Effector CD4-positive, alpha-beta T cell (primary cell): ENCODE measurements at places on chromosomes 7 and 10.

- no peak for DNase-seq
These were observed 131.0 kb upstream of the EEPD1 start for GRCh38 chr7:36021917-36022550.

- DNase-seq = no peak
These were observed 10.5 kb upstream of the RADIL start for GRCh38 chr7:4893929-4894475.

DNA sequence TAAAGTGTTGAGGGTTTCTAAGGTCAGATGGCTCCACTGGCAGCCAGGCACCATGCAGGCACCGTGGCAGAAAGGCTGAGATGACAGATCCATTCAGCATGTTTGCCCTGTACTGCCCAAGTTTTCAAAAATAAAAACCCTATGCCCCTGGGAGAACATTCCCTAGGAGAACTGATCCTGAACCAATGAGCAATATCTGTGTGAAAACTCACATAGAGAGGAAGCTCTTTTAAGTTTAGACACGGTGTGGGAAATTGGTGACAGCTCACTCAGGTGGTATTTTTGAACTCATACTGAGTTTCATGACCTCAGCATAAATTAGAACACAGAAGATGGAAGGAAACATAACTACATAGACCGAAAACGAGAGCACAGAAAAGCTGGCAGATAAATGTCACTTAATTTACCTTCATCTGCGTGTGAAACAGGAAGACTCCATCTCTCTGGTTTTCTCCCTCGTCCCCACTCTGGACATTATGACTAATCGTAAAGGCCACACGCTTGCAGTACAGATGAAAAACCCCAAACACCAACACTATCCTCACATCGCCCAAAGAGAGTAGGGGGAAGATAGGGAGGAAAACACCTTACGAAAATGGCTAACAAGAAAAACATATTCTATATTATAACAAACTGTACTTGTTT lies 127.8 kb downstream of the ICA1 start:
- no peak for DNase-seq

- DNase-seq = no peak
These were observed 386.0 kb downstream of the SEMA3D start for GRCh38 chr7:84800846-84801245.

GRCh38 chr10:94992811-94993210 lies 54.4 kb downstream of the CYP2C9 start:
- no peak for DNase-seq

DNA sequence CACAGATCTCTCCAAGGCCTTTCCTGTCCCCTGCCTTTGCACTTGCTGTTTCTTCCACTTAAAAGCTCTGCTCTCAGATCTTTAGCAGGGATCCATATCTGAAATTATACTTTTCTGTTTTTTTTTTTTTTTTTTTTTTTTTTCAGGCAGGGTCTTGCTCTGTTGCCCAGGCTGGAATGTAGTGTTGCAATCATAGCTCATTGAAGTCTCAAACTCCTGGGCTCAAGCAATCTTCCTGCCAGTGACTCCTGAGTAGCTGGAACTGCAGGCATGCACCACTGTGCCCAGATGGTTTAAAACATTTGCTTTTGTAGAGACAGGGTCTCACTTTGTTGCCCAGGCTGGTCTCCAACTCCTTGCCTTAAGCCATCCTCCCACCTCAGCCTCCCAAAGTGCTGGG lies 5.0 kb upstream of the TSPAN15 start:
- no peak for DNase-seq

GRCh38 chr7:390761-391410 lies 100.9 kb downstream of the FOXL3 start:
- DNase-seq = no peak

- peak; percentile 64 for DNase-seq
These were observed 94.7 kb upstream of the EFCAB10 start for GRCh38 chr7:105675934-105676371.

DNA sequence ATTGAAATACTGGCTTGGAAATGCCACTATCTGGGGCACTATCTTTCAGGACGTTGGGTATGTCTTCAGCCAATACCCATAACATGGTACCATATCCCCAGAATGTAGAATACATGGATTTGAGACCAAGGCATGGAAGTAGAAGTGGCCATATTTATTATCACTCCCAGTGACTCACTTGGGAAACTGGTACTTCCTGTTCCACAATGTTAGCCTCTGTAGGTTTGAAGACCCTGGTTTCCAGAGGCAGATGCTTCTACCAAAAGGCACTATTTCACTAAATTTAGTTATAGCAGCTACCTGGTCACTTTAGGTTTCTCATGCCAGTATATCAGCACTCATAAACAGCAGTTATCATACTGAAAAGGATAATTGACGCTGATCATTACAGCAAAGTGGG lies 184.2 kb downstream of the CCDC71L start:
- DNase-seq = no peak

DNA sequence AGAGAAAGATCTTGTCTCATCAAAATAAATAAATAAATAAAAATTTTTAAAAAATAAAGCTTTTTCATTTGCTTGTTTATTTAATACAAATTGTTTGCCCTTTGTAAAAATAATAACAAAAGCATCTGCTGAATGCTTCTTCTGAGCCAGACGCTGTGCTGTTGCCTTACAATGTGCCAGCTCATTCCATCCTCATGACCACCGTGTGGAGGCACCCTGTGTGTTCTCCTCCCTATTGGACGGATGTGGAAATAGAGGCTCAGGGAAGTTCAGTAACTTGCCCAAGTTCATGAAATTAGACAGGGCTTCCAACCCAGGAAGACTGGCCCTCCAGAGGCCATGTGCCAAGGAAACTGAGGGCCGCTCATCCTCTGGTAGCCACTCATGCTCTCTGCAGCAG lies 120.6 kb downstream of the SH3PXD2A start:
- DNase-seq = no peak

DNA sequence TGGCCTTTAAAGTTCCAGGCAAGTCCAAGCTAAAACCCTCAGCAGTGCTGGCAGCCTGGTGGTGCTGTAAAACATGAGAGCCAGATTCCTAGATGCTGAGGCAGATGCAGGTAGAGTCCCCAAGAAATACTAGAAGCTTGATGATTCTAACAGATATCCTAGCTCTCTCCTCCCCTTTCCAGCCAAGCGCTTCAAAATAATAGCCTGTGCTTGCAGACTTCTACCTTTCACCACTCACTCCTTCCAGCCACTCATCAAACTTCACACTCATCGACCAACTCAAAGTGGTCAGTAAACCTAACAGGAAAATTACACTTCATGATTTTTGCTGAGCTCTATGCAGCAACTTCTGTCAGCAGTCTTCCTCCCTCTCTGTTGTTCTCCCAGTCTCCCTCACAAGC lies 50.2 kb downstream of the LMBR1 start:
- no peak for DNase-seq

DNA sequence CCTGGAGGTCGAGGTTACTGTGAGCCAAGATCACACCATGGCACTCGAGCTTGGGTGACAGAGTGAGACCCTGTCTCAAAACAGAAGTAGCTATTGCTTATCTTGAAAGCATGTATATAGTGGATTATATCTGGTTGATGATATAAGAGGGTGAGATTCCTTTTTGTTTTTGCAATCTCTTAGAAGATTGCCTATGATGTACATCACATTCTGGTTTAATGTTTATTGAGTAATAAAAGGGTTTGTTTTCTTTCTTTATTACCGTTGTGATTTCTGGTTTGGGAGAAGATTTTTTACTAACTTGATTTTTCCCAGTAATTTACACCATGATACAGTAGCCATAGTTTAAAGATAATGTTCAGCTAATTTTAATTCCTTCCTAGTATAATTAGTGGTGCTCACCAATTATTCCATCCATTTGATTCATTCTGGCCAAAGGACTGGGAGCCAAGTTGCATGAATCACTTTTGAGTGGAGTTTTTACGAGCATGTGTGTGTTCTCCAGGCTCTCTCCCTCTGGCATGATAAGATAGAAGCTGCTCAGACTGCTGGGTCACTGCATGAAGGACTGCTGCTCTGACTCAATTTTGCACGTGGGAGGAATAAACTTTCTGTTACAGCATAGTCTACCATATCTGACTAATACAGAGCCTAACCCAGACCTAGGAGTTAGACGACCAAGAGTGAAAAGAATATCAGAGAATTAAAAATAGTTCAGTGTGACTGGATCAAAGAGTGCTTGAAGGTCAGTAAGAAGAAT lies 13.5 kb upstream of the TSPAN13 start:
- DNase-seq = no peak

DNA sequence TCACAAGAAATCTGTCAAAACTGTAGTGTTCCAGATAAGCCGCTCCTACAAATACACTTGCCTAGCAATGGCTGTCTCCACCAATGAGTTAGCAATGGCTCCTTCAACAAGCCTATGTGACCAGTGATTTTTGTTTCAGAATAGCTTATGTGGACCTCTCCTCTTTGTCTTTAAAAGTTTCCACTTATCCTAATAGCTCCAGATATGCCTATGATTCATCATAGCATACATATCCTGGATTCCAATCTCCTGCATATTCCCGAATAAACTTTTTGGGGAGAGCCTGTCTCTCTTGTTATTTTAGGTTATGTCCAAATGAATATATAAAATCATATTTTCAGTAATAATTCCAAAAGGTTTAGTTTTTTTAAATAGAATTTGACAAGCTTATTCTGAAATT lies 510.6 kb downstream of the ARL4A start:
- DNase-seq = no peak

GRCh38 chr7:43431020-43431595 lies 151.8 kb upstream of the STK17A start:
- DNase-seq = no peak

- no peak for DNase-seq
These were observed 31.7 kb upstream of the DGKI start for GRCh38 chr7:137878333-137878961.

DNA sequence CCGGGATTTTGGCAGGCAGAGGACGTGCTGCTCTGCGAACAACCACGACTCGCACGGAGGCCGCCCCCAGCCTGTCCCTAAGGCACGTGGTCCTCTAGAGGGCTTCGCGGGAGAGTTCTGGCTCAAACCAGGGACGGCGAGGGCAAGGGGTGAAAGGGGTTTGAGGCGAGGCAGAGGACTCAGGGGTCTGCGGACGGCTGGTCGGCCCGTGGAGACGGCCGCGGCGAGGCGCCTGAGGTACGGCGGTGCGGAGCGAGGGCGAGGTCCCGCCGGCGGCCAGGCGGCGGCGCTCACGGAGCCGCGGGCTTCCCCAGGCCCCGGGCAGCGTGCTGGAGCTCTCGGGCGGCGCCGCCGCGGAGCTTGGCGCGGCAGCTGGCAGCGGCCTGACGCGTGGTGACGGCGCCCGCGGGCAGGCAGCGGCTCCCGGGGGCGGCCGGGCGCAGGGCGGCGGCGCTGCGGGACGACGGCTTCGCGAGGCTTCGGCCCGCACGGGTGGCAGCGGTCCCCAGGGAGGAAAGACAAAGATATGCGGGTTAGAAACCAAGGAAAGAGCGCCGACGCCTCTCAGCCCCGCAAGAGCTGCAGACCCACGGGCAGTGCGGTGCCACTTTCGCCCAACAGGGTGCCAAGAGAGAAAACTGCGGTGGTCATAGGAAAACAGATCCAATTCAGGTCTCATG lies 44.8 kb downstream of the ZNF800 start:
- peak; percentile 61 for DNase-seq

DNA sequence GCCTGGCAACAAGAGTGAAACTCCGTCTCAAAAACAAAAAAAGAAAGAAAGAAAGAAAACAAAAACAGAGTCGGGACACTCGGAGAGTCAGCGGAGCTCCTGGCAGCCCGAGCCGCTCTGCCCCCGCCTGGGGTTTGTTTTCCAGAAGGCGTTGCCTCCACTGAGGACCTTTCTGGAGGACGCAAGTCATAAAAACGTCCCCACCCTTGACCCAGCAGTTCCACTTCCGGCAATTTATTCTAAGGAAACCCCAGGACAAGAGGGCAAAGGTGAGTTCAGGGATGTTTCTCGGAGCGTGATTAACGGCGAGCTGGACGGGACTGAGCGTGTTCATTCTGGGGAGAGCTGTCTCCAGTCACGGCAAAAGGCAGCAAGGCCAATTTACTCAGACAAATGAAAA lies 27.0 kb upstream of the SUN1 start:
- DNase-seq = no peak

DNA sequence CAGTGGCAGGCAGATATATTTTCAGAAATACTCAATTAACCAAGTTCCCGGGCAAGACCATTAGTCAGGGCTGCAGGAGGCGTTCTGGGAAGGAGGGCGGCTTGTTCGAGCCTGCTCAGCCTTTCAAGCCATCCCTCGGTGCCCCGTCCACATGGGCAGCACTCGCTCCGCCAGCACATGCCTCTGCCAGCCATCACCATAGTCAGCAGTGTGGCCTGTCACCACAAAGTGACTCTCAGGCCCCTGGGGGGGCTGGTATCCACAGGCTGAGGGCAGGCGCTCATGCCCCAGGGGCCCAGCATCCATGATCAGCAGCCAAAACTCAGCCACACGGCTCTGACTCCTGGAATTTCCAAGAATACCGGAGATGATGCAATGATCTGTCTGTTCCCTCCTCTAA lies 81.9 kb downstream of the CHST15 start:
- no peak for DNase-seq

DNA sequence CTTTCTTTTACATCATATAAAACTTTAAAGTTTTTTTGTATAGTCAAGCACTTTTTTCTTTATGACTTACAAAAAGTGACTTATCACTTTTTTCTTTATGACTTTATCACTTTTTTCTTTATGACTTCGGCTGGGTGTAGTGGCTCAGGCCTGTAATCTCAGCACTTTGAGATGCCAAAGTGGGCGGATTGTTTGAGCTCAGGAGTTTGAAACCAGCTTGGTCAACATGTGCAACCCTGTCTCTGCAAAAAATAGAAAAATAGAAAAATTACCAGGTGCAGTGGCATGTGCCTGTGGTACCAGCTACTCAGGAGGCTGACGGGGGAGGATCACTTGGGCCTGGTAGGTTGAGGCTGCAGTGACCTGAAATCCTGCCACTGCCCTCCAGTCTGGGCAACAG lies 108.8 kb upstream of the CSTF2T start:
- DNase-seq = no peak

GRCh38 chr7:132187869-132188789 lies 388.1 kb downstream of the PLXNA4 start:
- no peak for DNase-seq

DNA sequence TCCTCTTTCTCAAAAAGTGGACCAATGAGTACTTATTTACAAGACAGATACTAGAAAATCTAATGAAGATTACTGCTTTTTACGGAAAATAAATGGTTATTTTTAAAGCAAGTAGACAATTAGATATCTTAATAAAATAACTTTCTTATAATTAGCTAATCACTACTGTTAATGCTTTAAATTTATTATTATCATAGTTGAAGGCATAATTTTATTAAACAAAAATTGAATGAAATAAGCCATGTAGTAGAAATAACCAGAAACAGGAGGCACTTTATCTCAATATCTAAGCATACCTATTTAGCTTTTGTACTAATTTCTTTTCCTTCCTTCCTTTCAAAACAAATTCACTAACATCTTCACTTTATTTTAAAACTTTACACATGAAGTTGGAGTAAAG lies 134.9 kb downstream of the CHCHD3 start:
- no peak for DNase-seq

DNA sequence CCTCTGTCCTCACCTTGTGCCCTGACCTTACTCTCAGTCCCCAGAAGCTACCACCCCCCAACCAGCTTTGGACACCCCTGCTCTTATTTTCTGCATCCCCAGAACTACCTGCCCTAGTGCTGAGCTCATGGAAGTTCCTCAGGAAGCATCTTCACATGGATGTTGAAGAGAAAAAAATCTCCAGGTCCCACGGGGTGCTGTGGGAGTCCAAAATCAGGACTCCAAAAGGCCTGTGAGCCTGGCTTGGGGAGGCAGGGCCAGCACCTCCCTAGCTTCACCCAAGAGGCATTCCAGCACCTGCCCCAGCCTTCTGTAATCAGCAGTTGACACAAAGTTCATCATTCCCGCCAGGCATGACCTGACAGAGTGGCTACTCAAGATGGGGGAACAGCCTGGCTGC lies 20.7 kb upstream of the GDF10 start:
- DNase-seq = no peak

- no peak for DNase-seq
These were observed 982.1 kb upstream of the MBL2 start for GRCh38 chr10:53754596-53755250.
